ENCODE measurements at places on chromosomes 4 and X.

DNA sequence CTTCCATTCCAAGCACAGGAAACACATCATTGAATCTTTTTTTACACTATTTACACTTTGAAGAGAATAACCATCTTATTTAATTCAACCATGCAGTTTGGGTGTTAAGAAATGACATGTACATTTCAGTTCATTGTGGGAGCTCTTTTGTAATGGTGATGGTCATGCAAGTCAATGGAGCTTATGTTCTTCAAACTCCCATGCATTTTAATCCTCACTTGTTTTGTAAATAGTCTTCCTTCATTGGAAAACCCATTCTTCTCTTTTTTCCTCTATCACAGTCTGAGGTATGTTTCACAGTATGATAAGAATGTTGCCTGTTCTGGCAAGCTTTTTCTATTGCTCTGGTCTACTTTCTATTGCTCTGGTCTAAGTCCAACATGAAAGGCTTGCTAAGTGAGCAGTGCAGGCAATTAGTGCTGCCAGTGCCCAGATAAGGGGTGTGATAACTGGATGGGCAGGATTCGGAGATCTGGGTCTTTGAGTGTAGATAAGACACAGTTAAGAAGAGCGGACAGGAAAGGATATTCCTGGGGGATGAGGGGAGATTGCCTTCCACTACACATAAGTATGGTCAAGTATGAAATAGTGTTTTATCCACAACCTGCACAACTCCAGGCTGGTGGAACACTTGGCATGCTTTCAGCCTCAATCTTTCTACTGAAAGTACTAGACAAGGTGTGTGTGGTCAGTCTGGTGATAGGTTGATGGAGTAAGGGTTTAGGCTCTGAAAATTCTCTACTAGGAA lies 17.1 kb downstream of the AFP start:
- DNase-seq, result no peak

GRCh38 chr4:6826781-6827508 lies 44.4 kb downstream of the KIAA0232 start:
- DNase-seq, result no peak

DNA sequence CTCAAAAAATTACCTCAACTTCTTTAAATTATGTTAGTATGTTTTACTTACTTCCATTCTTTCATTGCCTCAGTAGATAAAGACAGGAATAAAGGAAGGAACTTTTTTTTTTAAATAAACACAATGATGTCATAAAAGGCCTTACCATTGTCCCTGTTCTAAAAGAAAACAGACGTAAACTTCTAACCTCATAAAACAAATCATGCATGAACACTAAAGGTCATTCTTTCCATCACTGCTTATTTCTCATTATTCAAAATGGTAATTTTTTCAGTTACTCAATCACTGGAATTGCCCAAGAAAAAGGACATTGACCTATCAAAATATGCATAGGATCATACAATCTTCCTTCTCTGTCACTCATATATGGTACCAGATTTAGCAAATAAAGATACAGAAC lies 32.2 kb upstream of the ARMCX2 start:
- DNase-seq, result no peak

- no peak for DNase-seq
These were observed 238.9 kb downstream of the HS3ST1 start for GRCh38 chr4:11189756-11190155.

DNA sequence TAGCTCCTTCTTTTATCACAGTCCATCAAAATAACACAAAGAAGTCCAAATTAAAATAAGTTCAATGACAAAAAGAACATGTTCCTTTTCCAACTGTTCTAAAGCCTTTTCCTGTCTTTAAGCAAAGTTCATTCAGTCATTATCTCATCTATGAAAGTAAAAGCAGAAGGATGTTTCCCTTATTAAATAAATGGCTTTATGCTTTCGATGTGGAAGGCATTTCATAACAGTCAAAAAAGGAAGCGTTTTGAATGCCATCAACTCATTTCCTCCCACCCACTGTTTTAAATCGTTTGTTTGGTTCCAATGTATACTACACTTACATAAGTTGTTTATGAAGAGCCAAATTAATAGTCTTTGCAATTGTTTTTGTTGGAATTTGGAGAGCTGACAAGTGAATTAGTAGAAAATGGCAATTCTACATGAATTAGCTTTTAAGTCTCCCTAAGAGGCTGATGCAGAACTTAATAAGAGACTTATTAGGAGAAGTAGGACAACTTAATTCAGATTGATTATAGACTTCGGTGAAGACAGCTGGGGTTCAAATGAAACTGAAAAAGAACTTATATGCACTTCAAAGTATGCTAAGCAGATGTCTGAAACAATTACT lies 392.6 kb upstream of the FTHL17 start:
- DNase-seq, result no peak
